GM12865 (cell line): ENCODE measurements at places on chromosomes 16 and 17.

DNA sequence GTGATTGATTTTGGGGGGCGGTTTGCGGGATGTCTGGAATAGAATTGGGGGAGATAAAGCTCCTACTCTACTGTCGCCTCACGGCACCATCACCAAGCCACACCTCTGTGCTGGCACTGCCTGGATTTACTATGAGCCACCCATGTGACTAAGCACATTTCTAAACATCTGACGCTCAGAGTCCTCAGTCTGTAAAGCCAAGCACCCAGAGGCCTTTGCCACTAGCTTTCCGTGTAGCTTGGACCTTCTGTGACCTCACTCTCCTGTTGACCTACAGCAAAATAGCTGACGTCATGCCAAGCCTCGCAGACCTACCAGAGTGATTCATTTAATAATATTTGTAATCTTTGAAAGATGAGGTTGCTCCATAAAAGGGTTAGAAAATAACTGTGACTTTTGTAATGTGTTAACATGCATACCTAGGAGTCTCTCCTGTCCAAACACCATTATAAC, 38.5 kb upstream of the MYOCD start:
- no peak for DNase-seq

DNA sequence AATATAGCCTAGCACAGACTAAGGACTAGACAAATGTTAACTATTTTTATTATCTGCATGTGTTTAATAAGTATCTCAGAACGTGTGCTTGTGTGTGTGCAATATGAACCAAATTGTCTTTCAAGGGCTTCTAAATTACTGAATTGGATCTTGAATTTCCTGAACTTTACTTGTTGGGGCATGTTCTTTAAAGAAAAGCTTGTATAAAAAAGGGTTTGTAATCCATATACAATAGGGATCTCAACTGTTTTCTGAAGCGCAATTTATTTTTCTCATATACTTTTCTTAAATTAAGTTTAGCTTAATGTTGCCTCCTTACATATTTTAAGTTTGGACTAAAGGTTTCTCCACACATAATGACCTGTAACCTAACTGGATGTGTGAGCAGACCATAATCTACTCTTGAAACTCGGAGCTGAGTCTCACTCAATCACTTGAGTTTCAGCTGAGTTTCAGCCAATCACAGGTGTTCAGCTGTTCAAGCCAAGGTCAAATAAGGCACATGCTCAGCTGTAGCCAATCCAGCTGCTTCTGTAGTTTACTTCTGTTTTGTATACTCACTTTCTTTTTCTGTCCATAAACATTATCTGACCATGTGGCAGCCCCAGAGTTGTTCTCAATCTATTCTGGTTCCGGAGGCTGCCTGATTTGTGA, 72.3 kb downstream of the CDK5R1 start:
- DNase-seq: peak; percentile 91

GRCh38 chr17:34672176-34672785, 92.9 kb downstream of the TMEM132E start:
- DNase-seq: no peak

- DNase-seq: no peak
These were observed 85.7 kb downstream of the NOG start for GRCh38 chr17:56679115-56679776.

DNA sequence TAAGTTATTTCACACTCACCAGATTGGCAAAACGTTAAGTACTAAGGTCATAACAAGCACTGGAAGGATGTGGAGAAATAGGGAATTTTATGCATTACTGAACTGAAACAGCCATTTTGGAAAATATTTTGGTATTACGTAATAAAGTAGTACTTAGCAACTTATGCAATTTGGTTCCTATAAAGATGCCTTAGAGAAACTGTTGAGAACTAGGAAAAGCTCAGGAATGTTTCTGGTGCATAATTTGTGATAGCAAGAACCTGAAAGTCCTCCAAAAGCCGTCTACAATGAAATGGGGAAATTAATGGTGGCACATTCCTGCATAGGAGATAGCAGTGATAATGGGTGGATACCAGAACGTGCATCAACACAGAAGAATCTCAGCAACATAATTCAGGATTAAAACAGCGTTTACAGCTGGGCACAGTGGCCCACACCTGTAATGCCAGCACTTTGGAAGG, 472.5 kb downstream of the WWOX start:
- DNase-seq: no peak

- DNase-seq: no peak
These were observed 37.6 kb downstream of the RNF112 start for GRCh38 chr17:19448341-19449268.

DNA sequence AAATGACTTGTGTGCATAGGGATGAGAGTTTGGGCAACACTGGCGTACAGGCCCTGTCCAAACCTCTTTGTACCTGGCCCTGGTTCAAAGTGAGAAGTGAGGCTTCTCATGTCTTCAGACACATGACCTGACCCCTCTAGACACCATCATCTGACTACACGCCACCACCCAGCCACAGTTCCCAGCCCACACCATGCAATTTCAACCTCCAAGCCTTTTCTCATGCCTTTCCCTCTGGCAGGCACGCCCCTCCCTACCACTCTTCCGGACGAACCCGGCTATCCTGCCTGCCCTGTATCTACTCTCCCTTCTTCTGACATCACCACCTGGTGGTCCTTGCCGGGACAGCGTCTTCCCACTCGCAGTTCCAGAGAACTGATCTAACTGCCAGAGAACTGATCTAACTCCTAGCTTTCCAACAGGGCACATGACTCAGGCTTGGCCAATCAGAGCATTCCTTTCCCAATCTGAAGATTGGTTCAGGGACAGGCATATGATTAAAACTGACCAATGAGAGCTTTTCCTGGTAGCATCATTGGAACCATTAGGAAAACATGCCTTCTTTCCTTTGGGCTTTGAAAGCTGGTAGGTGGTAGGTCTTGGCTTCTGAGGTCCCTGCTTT, 27.1 kb upstream of the IL21R start:
- peak; percentile 91 for DNase-seq

DNA sequence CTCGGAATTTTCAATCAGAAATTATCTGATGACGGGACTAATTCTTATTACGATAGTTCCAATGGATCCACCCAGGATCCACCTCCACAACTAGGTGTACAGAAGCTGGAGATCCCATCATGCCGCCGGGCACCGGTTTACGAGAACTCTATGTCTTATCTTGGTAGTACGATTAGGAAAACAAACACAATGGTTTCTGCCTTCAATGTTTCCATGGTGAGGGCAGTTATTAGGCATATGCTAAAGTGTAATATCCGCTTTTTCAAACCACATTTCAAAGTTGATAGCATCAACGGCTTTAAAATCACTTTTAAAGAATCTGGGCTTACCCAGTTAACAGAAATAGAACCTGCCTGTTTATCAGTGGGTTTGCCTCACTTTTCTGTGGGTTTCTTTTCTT, 705.7 kb downstream of the MAF start:
- DNase-seq: no peak

- no peak for DNase-seq
These were observed 50.4 kb downstream of the TIMM22 start for GRCh38 chr17:1047177-1047878.

GRCh38 chr17:49198211-49198610, 12.2 kb downstream of the GNGT2 start:
- no peak for DNase-seq

DNA sequence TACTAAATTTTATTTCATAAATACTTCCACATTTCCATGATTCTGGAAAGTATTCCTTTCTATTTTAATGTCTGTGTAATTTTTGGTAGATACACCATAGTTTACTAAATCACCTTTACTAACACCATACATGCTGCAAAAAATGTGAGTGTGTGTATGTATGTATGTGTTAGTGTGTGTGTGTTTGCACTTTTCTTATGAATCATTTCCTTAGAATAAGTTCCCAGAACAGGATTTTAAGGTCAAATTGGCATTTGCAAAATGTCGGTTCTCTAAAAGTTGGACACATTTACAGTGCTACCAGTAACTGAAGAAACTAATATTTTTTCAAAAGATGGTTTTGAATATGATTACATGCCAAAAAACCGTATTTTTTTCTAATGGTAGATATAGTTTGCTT, 137.1 kb downstream of the CYB561 start:
- DNase-seq: no peak

- DNase-seq: no peak
These were observed 53.9 kb downstream of the MYO1D start for GRCh38 chr17:32822996-32823395.

DNA sequence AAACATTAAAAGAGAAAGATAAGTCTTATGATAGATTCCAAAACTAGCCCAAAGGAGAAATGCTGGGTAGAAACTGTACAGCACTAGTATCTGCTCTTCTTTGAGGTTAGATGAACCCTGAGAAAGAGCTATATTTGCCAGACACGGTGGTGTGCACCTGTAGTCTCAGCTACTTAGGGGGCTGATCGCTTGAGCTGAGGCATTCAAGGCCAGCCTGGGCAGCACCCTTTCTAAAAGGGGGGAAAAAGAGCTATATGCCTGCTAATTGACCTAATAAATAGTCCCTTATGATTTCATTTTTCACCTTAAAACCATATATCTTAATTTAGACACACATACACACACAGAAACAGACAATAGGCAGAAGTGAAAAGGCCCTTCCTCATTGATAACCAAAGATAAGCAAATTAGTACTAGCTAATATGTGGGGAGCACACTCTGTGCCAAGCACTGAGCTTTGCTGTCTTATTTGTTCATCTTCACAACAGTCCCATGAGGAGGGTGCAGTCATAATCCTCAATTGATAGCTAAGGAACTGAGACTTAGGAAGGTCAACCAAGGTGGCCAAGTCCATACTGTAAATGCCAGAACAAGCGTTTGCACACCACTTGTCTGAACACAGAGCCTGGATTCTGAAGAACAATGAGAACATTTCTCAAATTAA, 56.6 kb upstream of the NLK start:
- peak; percentile 40 for DNase-seq

DNA sequence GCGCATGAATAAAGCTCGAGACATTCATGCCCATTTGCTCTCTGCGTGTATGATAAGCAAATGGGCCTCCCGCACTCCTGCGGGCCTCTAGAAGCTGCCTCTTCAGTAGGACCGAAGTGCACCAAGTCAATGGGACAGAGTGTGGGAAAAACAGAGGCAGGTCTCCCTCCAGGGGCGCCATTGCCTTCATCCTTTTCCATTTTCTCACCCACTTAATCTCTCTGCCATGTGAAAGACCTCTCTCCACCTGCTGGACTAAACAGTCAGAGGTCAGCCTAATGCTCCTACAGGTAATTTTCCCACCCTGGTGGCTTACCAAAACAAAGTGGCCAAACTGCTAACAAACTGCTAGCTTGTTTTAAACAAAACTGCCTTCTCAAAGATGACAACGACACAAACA, 210.9 kb downstream of the ZFHX3 start:
- DNase-seq: no peak

DNA sequence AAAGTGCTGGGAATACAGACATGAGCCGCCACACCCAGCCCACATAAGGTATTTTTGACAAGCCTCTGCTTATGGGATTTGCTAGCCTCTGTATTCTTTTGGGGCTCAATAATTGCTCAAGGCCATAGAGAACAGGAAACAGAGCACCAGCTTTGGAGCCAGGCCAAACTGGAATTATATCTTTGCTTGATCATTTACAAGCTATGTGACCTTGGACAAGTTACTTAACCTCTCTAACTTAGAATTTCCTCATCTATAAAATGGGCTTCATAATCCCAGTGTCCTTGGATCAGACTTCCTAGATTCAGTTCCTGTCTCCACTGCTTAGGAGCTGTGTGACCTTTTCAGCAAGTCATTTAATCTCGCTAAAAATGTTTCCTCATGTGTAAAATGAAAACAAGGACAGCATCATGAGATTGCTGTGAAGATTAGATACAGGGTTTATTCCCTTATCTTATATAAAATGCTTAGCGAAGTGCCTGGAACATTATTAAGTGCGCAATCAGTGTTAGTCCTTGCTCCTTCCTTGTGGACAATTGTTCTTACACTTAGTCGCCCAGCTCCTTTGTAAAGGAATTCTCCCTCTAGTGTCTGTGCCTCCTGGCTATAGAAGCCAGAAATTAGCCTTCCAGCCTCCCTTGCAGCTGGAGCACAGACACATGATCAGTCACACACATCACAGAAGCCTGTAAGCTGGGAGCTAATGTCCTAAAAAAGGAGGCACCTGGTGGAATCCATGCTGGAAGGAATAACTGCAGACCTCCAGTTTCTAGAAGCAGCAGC, 16.6 kb downstream of the KRT9 start:
- no peak for DNase-seq

DNA sequence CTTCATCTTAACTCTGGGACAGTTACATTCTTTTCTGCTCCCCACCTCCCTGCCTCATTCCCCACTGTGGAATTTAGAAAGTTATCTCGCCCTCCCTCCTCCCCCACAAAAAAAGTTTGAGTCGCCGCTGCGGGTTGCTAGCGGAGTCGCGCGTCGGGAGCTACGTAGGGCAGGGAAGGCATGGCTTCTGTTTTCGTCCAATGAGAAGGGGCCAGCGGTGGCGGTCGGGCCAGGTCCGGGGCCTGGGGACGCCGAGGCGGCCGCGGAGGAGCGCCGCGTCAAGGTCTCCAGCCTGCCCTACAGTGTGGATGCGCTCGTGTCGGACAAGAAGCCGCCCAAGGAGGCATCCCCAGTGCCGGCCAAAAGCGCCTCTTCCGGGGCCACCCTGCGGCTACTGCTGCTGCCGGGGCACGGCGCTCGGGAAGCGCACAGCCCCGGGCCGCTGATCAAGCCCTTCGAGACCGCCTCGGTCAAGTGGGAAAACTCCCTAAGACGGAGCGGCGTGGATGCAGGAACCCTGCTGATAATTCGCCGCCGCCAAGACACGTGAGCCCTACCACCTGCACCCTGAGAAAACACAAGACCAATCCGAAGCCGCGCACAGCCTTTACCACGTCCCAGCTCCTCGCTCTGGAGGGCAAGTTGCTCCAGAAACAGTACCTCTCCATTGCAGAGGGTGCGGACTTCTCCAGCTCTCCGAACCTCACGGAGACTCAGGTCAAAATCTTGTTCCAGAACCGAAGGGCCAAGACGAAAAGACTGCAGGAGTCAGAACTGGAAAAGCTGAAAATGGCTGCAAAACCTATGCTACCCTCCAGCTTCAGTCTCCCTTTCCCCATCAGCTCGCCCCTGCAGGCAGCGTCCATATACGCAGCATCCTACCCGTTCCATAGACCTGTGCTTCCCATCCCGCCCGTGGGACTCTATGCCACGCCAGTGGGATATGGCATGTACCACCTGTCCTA, 8.9 kb downstream of the OR4D1 start:
- DNase-seq: no peak

GRCh38 chr16:88339930-88340754, 42.6 kb upstream of the ZNF469 start:
- DNase-seq: no peak
